NCI-H774 (cell line): ENCODE measurements at places on chromosomes 1 and 21.

DNA sequence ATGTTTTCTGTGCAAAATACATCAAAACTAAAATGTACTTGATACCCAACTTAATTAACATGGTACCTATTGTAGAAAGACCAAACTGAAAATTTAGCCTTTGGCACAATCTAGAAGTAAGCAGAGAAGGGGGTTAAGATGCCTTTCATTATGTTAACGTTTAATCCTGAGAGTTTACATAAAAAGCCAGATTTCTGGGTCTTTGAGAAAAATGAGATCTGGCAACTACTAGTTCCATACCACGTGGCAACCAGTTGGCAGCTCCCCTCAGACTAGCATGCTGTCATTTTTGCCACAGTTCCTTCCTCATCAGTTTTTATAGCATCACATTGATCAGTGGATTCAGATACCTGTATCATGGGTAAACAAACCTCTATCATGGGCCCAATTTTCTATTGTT, 1.5 kb downstream of the RO60 start:
- DNase-seq, result no peak

DNA sequence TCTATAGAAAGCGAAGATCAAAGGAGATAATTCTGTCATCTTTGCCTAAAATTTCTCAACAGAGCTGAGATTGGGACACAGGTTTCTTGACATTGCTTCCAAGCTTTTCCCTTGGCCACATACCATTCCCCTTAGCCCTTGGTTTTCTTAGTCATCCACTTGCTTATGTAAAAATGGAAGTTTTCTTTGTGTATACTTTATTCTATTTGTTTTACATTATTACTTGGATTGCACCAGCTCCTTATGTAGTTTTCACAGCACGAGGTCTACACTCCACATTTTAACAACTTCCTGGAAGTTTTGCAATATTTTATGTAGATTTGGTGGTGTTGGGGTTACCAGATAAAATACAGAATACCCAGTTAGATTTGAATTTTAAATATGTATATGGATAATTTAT, 129.8 kb downstream of the PLA2G4A start:
- no peak for DNase-seq

DNA sequence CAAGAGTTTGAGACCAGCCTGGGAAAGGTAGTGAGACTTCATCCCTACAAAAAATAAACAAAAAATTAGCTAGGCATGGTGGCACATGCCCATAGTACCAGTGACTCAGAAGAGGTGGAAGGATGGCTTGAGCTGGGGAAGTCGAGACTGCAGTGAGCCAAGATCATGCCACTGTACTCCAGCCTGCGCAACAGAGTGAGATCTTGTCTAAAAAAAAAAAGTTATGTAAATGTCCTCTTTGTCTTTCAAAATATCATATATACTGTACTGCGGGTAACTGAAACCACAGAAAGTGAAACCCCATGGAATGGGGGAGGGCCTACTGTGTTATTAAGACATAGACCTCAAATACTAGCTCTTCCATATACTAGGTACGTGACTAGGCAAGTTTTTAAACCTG, 20.8 kb downstream of the ACADM start:
- no peak for DNase-seq

- DNase-seq, result no peak
Observed at GRCh38 chr1:53590531-53591515, 131.6 kb downstream of the DMRTB1 start.

DNA sequence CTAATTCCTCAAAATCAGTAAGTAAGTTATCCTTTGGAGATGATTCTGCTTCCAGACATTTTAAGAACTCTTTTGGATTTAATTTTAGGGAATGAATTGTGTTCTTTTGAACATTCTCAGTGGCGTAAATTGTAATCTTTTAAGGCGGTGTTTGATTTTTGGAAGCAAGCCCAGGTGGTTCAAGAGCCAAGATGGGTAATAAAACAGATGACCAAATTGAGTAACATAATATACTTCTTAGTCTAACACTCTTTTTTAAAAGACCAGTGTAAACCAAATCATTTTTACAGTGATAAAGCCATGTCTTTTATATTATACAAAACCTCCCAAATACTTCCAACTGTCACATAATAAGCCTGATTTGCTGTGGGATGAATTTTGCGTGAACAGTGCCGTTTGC, 133.8 kb downstream of the LRRC40 start:
- DNase-seq, result no peak

DNA sequence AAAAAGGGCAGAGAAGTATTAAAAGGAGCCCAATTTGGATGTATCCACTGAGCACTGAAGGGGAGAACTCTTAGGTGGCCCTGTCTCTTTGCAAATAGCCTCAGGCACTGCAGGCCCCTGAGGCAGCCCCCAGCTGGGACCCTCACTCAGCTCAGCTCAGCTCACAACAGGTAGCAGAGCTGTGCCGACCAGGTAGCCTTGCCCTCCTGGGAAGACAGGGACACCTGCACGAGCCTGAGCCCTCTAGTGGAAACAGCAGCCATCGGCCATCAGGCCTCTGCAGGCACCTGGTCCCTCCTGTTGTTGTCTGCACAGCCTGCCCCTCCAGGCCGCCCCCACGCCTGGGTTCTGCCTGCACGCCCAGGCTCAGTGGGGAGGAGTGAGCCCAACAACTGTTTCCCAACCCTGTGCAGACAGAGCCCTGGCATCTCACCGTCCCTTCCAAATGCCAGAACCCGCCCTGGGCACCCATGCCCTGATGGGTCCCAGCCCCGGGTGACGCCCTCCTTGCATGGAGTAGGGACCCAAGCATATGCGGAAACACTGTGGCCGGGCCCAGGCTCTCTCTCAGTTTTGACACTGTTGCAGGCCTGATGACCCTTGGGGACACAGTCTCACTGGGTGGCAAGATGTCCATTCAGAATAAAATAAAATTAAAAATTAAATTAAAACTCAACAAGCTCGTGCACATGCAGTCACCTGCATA, 60.0 kb upstream of the AJAP1 start:
- no peak for DNase-seq

GRCh38 chr1:226542623-226543103, 5.9 kb upstream of the STUM start:
- peak; percentile 86 for DNase-seq

DNA sequence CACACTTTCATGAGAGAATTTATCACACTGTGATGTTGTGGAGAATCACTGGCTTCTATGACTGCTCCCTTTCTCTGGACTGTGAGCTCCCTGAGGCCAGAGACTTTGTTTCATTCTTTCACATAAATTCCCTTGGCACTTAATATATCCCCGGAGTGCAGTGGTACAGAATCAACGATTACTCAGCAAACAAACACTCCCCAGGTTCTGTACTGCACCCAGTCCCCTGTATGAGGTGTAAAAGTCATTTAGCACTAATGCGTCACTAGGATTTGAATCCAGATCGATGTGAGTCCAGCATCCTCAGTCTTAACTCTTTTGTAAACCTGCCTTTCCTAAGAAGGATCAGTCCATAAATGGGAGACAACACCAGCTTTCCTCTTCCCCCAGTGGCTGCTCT, 6.8 kb upstream of the UTP25 start:
- DNase-seq, result no peak

GRCh38 chr1:154714052-154714623, 106.2 kb upstream of the ADAR start:
- no peak for DNase-seq

DNA sequence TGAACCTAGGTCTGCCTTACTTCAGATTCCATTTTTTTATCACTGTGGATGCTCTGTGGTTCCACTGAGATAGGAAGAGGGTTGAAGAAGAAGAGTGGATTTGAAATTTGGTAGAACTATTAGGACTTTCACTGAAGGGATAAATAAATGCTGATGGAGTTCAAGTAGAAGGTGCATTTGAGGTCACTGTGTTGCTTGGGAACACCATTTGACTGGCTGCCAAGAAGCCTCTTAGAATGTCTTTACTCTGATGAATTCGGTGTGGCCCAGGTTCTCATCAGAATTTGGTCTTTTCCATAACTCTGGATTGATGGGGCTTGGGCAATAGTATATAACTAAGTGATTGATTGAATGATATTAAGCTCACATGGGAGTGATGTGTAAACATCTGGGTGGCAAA, 11.9 kb downstream of the XPR1 start:
- peak; percentile 42 for DNase-seq

DNA sequence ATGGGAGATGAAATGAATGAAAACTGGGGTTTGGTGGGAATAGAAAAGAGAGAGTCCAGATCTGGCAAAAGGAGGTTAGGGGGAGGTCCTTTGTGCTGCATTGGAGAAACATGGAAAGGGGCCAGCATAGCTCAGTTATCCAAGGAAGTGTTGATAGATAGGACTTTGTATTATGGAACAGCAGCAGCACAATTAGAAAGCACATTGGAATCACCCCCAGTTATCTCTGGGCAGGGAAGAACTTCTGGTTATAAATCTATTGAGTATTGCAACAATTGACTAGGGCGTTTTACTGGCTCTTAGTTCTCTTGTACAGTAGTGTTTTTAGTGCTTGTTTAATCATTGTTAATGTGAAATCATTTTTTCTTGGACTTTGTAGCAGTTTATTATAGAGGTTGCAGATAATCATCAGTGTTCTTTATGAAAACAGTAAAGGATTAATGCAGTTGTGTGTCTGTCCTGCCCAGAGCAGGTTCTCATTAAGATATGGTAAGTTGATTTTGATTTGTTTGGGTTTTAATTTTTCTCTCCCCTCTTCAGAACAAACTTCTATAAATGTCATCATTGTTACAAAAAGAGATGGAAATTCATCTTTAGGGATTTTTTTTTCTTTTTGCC, 76.6 kb downstream of the NR5A2 start:
- no peak for DNase-seq

DNA sequence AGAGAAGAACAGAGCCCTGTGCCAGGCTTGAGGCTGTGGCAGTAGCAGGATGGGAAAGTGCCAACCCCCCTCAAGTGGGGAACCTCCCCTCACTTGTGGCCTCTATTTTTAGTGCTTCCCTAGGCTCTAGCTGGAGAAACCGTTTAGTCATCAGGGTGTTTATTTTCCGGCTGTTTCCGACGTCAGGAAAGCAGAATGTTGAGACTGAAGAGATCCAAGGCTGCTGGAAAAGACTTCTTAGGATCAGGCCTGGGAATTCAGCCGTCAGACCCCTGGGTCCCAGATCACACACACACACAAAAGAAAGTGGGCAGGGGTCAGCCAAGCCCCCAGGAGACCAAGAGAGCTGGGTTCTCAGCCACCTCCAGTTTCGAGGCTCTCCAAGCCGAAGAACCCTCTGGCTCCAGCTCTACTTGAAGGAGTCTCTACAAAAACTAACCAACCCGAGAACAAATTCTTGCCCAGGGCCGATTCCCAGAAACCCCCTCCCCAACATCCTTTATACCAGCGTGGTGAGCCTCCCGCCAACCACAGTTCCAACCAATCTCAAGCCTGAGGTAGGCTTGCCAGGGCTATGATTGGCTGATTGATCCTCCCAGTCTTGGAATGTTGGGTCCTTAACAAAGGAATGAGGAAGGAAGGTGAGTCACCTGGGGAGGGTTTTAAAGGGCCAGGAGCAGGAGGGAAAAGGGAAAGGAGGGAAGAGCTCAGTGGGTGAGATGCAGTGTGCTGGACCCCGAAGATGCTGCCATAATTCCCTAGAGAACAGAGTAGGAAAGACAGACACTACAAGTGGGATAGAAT, 2.5 kb upstream of the MEF2D start:
- no peak for DNase-seq

DNA sequence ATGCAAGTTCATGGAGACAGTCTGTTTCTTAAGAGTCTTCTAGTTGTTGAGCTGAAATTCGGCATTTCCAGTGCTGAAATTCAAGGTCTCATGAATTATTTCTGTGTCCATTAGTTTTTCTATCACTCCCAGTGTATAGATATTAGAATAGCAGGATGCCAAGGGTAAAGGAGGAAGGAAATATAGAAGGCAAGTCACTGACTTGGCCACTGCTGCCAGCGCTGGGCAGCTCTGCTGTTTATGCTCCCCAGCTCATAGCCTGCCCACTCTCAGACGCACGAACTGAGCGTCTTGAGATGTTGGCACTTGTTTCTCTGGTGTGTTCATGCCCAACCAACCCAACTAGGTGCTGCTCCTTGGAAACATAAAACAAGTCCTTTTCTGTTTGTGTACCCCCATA, 110.1 kb downstream of the SLC45A1 start:
- DNase-seq, result no peak

DNA sequence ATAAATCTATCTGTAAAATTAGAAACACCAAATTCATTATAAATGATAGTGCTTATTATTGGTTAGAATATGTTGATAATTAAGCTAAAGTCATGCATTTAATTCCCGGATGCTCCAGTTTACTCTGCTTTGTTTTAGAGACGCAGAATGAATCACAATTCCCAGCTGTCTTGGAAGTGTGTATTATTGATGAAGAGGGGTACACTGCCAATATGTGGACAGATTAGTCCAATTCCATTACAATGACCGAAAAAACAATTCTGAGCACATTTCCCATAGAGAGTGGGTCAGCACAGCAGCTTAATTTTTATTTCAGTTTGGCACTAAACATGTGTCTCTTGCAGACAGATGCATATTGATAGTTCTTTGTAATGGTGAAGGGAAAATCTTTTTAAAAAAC, 146.7 kb downstream of the KCNT2 start:
- DNase-seq, result no peak

GRCh38 chr21:15332572-15332971, 267.8 kb upstream of the NRIP1 start:
- no peak for DNase-seq
